ENCODE measurements at places on chromosomes 6 and 20.

DNA sequence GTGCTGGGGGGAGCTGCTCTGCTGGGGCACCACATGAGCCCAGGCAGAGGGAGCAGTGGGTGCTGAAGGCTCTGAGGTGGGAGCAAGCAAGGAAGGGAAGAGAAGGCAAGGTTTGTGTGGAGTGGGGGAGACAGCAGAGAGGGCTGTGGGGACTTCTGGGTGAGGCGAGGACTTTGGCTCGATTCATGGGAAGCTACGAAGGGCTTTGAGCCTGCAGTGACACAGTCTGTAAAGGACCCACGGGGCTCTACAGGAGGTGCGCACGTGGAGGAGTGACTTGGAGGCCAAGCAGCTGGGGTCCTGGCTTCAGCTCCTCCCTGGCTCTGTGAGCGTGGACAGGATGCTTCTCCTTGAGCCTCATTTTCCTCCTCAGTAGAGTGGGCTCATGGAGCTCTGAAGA lies 29.1 kb upstream of the CSNK2A1 start:
- no peak for DNase-seq

DNA sequence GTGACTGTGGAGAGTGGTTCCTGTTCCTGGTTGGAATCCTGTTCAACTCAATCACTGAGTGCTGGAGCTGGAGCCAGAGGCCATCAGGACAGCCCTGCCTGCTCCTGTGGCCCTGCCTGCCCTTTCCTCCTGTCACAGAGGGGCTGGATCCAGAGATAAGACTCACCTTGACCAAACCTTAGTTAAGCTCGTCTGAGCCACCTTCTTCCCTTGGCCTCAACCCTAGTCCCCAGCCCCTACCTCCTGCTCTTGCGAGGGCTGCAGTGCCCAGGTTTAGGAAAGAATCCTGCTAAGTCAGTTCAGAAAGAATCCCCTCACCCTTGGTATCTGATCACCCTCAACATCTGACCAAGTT lies 47.0 kb upstream of the CST5 start:
- DNase-seq, result no peak

GRCh38 chr6:155530219-155530834 lies 74.7 kb upstream of the NOX3 start:
- DNase-seq, result peak; percentile 60

DNA sequence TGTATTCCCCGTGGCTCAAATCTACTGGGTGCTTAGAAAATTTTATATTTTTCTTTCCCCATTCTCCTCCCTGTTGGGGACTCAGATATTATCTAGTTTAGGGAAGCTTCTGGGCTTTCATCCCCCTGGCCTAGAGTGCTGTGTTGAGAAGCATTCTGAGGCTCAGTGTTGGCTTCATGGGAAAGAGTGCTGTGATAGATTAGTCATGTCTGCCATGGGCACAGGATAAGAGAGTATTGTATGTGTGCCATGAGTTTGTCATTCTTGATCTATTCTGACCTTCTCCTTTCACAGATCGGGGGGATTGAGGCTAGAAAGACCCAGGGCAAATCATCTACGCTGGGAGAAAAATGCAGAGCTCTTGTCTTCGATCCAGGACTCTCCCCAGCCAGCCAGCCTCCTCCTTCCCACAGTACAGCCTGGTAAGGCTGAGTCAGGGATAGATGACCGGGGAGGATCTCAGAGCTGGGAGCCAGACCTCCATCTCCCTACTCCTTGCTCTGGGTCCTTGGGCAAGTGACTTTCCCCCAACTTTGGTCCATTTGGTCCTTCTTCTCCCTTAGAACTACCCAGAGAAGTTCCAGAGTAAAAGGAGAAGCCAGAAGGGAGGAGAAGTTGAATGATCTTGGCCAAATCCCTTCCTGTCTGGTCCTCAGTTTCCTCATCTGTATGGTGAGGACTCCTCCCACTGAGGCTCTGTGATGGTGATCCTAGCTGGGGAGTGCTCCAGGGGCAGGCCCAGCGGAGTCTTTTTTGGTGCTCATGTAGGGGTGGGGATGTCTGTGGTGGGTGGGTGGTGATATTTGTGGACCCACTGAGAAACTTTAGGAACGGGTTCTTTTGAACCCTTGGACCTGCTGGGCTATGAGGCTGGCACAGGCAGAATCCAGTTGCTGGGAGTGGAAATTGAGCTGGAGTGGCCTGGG lies 5.0 kb downstream of the SRC start:
- no peak for DNase-seq

DNA sequence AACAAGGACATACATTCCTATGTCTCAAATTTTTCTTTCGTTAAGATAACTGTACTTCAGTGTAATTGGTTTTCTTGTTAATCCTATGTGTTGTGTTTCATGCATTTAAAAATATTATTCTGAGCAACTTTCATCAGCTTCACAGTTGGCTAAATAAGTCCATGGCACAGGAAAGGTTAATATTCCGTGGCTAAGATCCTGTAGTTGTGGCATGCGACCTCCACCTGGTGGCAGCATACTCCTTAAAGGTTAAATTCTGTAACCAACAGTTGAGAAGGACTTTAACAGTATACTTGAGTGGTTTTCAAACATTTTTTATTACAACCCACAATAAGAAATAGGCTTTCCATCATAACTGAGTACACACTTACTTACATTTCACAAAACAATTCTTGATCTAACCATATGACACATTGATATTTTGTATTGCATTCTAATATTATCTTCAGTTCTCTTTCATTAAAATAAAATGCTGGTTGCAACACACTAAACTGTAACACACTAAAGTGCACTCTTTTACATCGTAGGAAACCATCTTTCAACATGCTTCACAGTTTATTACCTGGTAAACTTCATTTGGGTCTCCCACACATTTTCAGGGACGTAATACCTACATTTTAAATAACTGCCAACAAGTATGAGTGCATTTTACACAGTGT lies 118.3 kb downstream of the SLX4IP start:
- peak; percentile 58 for DNase-seq

DNA sequence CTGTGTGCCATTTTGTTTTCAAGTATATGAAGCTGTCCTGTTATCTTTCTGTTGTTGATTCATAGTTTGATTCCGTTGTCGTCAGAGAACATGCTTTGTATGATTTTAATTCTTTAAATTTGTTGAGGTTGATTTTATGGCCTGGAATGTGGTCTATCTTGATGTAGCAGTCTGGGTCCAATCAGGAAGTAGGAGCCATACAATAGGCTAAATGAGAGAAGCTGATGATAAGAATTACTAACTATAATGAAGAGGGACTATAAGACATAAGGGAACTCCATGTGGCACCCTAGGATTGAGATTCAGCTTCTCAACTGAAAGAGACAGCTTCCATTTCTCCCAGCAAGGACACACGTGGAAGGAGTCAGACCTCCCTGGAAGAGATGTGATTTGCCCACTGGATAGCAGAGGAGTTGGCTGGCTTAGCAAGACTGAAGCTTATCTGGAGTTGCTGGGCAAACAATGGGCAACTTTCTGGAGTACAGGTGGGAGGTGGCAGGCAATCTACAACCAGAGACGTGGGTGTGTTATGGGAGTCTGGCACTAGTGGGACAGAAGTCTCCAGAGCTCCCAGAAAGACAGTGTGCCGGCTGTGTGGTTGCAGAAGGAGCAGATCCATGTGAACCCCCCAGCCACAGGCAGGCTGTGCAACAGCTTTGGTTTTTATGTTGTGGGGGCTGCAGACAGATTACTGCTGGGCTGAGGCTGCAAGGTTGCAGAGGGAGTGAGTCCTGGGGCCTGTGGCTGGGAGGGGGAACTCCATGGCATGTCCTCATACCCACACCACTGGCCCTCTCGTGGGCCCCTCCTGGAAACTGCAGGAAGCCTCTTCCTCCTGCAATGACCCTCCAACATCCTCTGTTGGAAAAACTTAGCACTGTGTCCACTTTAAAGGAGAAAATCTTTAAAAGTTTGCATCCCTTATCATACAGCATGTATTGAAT lies 7.1 kb downstream of the ZNF831 start:
- DNase-seq, result no peak

GRCh38 chr6:2738373-2738979 lies 12.2 kb downstream of the MYLK4 start:
- DNase-seq, result peak; percentile 52

GRCh38 chr20:39935901-39936300 lies 753.1 kb downstream of the MAFB start:
- DNase-seq, result no peak

DNA sequence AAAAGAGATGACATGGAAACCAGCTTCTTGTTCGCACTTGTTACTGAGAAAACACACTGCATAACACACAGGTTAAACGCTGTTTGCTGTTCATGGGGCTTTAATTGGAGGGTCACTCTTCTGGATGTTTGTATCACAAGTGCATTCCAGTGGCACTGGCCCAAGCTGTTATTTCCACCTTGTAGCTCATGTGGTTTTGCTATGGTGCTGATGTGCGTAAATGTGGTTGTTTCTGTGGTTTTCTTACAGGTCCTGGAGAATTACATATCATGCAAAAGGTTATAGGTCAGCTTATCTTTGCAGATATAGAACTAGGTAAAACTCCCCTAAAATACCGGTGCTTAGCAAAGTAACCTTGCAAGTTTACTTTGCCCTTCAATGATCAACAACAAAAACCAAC lies 89.3 kb upstream of the AHI1 start:
- DNase-seq, result no peak

- no peak for DNase-seq
Observed at GRCh38 chr20:36936341-36936740, 15.2 kb downstream of the SAMHD1 start.

DNA sequence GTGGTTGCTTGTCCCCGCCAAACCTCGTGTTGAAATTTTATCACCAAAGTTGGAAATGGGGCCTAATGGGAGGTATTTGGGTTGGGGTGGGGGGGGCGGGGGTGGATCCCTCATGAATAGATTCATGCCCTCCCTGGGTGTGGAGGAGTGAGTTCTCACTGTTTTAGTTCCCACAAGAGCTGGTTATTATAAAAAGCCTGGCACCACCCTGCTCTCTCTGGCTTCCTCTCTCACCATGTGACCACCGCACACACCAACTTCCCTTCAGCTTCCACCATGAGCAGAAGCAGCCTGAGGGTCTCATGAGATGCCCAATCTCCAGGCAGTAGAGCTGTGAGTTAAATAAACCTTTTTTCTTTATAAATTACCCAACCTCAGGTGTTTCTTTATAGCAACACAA lies 111.3 kb downstream of the PRDM1 start:
- DNase-seq, result no peak

- DNase-seq, result peak; percentile 53
Observed at GRCh38 chr6:108492131-108492766, 68.5 kb upstream of the FOXO3 start.

DNA sequence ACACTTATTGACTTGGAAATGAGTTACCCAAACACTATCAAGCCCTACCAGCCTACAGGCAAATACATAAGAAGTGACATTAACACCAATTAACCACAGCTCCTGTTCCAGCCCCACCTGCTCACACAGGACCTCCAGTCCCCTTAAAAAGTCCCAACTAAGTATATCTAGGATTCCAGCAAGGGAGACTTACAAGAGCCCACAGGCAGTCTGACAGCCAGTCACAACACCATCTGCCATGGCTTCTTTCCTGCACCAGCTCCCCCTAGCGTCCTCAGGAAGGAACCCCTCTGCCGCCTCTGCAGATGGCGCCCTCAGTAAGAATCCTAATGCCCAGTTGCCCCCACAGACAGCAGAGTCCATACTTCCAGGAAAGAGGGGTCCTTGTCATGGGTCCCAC lies 122.1 kb downstream of the HIVEP2 start:
- DNase-seq, result no peak

DNA sequence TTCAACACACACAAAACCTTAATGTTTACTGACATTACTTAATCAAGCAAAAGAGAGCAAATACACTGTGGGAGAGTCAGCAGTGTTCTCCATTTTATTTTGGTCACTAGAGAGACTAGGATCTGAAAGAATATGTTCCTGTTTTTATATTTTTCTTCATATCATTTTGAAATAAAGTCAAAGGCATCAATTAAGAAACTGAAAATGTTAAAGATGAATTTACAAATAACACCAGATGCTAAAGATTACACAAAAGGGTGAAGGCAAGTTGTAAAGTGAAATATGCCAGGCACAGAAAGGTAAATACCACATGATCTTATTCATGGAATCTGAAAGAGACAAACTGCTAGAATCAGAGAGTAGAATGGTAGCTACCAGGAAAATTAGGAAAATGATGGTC lies 60.3 kb upstream of the FABP7 start:
- no peak for DNase-seq

DNA sequence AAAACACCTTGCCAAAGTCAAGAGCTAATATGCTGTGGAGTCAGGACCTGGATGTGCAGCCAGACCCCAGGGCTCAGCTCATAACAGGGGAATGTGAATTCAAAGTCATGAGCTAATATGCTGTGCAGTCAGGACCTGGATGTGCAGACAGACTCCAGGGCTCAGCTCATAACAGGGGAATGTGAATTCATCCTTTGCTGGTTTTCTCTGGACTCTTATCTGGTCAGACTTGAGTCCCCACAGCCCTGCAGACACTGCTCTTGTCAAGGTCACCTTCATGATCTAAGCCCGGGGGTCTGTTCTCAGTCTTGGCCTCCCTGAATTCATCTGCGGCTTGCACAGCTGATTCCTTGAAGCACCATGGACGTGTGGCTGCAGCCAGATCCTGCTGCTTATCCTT lies 19.2 kb upstream of the GGTLC1 start:
- DNase-seq, result no peak

DNA sequence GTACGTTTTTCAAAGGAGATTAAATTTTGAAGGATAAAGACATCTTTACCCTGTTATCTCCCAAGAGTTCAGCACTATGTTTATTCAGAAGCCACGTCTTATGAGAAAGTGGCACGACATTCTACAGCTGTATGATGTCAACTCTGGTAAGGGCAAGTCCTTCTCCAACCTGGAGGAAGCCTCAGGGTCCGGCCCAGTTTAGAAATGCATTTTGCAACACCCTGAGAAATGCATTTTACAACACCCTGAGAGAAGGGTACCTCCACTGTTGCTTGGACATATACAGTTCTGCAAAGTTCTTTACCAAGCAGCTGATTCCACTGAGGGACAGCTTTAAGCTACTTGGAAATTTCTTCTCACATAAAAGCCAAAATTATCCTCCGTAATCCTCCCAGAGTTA lies 17.5 kb downstream of the NAPB start:
- DNase-seq, result no peak

DNA sequence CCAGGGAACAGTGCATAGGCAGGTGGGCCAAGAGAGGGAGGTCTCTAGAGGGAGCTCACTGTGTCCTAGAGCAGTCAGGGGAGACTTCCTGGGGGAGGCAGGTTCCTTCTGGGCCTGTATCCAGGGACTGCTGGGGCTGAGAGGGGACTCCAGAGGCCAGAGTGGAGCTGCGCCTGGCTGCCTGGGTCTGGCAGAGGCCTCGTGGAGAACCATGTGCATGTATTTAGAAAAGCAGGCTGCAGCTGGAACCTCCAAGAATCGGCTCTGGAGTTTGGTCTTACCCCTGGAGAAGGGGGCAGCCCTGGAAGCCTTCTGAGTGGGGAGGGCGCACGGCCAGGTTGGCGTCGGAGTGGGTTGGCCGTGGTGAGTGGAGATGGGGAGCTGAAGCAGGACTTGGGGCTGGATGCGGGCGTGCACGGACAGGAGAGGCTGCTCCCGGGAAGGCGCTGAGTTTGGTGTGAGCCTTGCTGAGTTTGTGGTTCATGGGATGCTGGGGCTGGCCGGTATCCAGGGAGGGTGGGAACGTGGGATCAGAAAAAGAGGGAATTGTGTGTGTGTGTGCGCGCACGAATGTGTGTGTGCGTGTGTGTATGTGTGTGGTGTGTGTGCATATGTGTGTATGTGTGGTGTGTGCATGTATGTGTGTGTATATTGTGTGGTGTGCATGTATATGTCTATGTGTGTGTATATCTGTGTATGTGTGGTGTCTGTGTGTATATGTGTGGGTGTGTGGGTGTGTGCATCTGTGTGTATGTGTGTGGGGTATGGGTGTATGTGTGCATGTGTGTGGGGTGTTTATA lies 10.8 kb downstream of the VSTM2L start:
- DNase-seq, result no peak

GRCh38 chr6:107129370-107129925 lies 14.1 kb upstream of the BEND3 start:
- no peak for DNase-seq
